ENCODE measurements at places on chromosomes 1 and 21.
A peak's percentile ranks its signal among the peaks of the same experiment; 100 is the strongest.

GRCh38 chr1:54763816-54764132 is 549 bp downstream of the PARS2 start:
- no peak for DNase-seq

DNA sequence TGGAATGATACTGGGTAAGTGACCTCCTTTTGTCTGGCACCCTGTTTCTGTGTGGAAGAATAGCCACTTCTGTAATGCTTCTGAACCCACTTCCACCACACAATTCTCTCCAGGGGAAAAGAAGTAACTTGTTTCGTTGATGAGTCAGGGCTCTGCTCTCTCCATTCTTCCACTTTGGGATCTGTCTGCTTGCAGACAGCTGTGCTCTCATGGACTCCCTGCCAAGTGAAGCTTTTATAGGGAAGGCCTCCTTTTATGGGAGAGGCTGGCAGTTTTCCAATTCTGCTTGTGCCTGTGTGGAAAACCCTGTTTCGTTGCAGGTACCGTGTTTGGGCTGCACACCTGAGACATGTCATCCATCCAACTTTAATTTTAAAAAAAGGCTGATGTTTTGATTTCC is 130.7 kb downstream of the GIPC2 start:
- DNase-seq, result peak; percentile 84

DNA sequence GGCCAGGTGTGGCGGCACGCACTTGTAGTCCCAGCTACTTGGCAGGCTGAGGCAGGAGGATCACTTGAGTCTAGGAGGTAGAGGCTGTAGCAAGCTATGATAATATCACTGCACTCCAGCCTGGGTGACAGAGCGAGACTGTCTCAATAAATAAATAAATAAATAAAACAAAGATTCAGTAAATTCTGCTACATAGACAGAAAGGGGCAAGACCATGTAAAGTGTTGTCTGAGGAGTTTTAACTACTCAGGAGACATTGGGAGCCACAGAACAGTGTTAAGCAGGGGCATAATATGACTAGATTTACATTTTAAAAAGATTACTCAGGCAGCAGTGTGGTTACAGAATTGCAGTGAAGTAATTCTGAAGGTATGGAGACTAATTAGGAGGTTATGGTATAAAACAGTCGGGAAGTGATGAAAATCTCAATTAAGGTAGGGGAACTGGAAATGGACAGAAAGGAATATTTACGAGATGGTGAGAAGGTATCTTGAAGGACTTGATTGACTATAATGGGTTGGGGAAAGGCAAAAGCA is 94.7 kb downstream of the ATP1B1 start:
- DNase-seq, result no peak

DNA sequence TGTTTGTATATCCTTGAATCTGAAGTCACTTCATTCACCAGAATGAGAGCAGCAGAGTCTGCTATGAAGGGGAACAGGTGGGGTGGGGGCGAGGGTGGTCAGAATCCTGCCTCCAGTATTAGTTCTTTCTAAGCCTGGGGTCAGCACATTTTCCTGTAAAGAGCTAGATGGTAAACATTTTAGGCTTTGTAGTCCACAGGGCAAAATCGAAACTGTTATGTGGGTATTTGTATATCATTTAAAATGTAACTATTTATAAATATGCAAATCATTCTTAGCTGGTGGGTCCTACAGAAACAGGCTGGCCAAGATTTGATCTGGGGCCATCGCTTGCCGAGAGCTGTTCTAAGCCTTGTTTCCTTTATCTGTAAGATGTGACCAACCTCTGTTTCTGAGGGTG is 96.0 kb downstream of the IGSF21 start:
- DNase-seq, result no peak

All from NCI-H446 treated with DMSO at 0.1 percent for 48 hours (cell line).